CD4-positive, alpha-beta T cell (primary cell): ENCODE measurements at places on chromosomes 12 and 14. TPM values are rescaled to one million over a fixed set of nuclear protein-coding genes. Genes with fewer than 3 reads are reported as not detected.

The KRT74 gene
- 0.34 TPM for total RNA-seq

The NTF3 gene
- not detected for total RNA-seq

The DEGS2 gene
- not detected for total RNA-seq

The LGMN gene
- 4.9 TPM for total RNA-seq

The NOS1 gene
- not detected for total RNA-seq

The RFX4 gene
- total RNA-seq: not detected

The RDH12 gene
- not detected for total RNA-seq

The DPF3 gene
- total RNA-seq: 0.27 TPM

The KERA gene
- total RNA-seq: not detected

The DEPDC4 gene
- 0.27 TPM for total RNA-seq

- H3K36me3 ChIP-seq: no peaks in the 10 kb centered on the region
- no peak for DNase-seq
- no peak overlapping the region for H3K4me3 ChIP-seq
- H3K27ac ChIP-seq: no peak overlapping the region
- no peaks in the 10 kb centered on the region for H3K4me1 ChIP-seq
- H3K27me3 ChIP-seq: no peaks in the 10 kb centered on the region
These were observed 344.2 kb upstream of the E2F7 start for GRCh38 chr12:77409551-77409950.

GRCh38 chr12:98671459-98671858 is 26.4 kb downstream of the APAF1 start:
- no peak overlapping the region for H3K27ac ChIP-seq
- peaks cover 59% of the 10 kb centered on the region for H3K36me3 ChIP-seq
- no peaks in the 10 kb centered on the region for H3K27me3 ChIP-seq
- no peak for DNase-seq
- peaks cover 4% of the 10 kb centered on the region for H3K4me1 ChIP-seq

- H3K27me3 ChIP-seq: no peaks in the 10 kb centered on the region
- H3K4me1 ChIP-seq: no peaks in the 10 kb centered on the region
- H3K36me3 ChIP-seq: no peaks in the 10 kb centered on the region
- no peak overlapping the region for H3K4me3 ChIP-seq
- no peak overlapping the region for H3K27ac ChIP-seq
These were observed 177.0 kb downstream of the CEP128 start for GRCh38 chr14:80764496-80764895.

GRCh38 chr12:61713121-61713520 is 547.1 kb upstream of the USP15 start:
- no peak overlapping the region for H3K27ac ChIP-seq
- no peak overlapping the region for H3K4me3 ChIP-seq
- DNase-seq: no peak
- no peaks in the 10 kb centered on the region for H3K36me3 ChIP-seq
- no peaks in the 10 kb centered on the region for H3K27me3 ChIP-seq

DNA sequence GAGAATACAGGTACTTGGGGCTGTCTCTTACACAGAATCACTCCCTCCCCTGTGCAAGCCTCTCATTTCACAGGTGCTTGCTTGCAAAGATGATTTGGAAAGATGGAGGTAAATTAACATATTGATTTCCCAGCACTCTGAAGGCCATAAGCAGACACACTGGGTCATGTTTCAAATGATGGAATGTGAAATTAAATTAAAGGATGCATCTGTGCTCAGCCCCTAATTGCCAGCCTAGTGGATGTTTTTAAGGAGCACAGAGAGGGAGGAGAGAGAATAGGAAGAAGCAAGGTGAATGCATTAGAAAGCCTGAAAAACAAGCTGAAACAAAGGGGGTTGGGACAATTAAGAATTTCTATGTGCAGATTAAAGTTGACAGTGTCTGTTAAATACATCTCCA is 96.1 kb upstream of the GRIP1 start:
- no peak overlapping the region for H3K4me3 ChIP-seq
- no peaks in the 10 kb centered on the region for H3K27me3 ChIP-seq
- no peak overlapping the region for H3K27ac ChIP-seq
- DNase-seq: no peak
- H3K36me3 ChIP-seq: no peaks in the 10 kb centered on the region

- H3K4me3 ChIP-seq: no peak overlapping the region
- no peak overlapping the region for H3K27ac ChIP-seq
- no peaks in the 10 kb centered on the region for H3K4me1 ChIP-seq
- no peaks in the 10 kb centered on the region for H3K36me3 ChIP-seq
- no peaks in the 10 kb centered on the region for H3K27me3 ChIP-seq
- peak; percentile 54 for DNase-seq
These were observed 45.9 kb upstream of the IFNG-AS1 start for GRCh38 chr12:67943141-67943892.

GRCh38 chr12:59787610-59788009 is 191.8 kb downstream of the SLC16A7 start:
- DNase-seq: no peak
- no peak overlapping the region for H3K4me3 ChIP-seq
- no peaks in the 10 kb centered on the region for H3K27me3 ChIP-seq

- H3K4me3 ChIP-seq: no peak overlapping the region
- DNase-seq: no peak
- peaks cover 10% of the 10 kb centered on the region for H3K27me3 ChIP-seq
- H3K36me3 ChIP-seq: no peaks in the 10 kb centered on the region
These were observed 60.2 kb upstream of the STXBP6 start for GRCh38 chr14:25110106-25110505.

GRCh38 chr12:132834181-132834711 is 5.6 kb upstream of the GOLGA3 start:
- peak; percentile 31 for DNase-seq
- no peaks in the 10 kb centered on the region for H3K36me3 ChIP-seq
- no peaks in the 10 kb centered on the region for H3K27me3 ChIP-seq
- peaks cover 42% of the 10 kb centered on the region for H3K4me1 ChIP-seq
- no peak overlapping the region for H3K4me3 ChIP-seq
- H3K27ac ChIP-seq: peak overlapping the region; percentile 25

- H3K36me3 ChIP-seq: no peaks in the 10 kb centered on the region
- H3K4me1 ChIP-seq: peaks cover 25% of the 10 kb centered on the region
- H3K4me3 ChIP-seq: no peak overlapping the region
- H3K27ac ChIP-seq: no peak overlapping the region
- DNase-seq: no peak
- no peaks in the 10 kb centered on the region for H3K27me3 ChIP-seq
These were observed 28.0 kb downstream of the RCOR1 start for GRCh38 chr14:102620413-102620812.

DNA sequence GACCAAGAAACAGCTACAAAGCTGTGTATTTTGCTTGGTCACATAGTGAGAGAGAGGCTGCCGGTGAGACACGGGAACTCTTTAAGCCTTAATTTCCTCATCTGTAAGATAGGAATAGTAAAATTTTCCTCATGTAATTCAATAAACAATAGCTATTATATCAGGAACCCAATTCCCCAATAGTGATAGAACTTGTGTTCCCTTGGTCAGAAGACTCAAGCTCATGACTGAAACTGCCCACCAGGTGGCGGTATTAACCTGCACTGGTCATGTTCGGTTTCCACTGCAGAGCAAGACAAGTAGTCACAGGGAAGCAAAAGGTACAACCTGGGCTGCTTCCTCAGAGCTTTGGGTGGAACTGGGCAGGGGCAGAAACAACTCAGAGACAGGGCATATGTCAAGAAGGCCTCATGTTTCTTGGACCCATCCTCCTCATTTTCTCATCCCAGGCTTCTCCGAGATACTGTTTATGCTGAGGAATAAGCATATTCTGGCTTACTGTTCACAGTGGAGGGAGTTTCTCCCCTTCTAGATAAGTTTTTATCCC is 4.2 kb upstream of the AJUBA start:
- peaks cover 17% of the 10 kb centered on the region for H3K4me1 ChIP-seq
- peaks cover 5% of the 10 kb centered on the region for H3K36me3 ChIP-seq
- H3K4me3 ChIP-seq: no peak overlapping the region
- no peak overlapping the region for H3K27ac ChIP-seq

DNA sequence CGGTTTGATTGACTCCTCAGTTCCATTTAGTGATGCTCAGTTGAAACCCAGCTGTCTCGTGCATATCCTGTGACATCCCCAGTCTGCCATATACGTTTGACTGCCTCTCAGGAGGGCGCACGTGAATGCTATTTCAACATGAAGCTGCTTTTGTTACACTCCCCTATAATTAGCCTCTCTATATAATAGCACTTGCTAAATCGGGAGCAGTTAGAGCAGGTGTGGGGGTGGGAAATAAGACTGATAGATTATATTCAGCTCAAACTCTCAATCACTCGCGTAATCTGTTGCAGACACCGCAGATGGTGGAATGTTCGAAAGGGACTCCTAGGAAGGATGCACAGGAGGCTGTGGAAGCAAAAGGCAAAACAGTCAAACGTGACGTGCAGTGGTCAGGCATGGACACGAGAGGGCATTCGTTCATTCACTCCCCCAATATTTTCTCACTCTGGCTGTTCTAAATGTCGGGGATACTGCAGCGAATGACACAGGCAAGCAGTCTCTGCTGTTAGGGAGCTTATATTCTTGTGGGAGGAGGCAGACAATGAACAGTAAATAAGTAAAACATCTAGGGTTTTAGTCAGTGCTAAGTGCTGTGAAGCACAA is 29.8 kb downstream of the KCNA1 start:
- DNase-seq: no peak
- H3K27me3 ChIP-seq: no peaks in the 10 kb centered on the region
- H3K4me3 ChIP-seq: no peak overlapping the region
- H3K4me1 ChIP-seq: no peaks in the 10 kb centered on the region

GRCh38 chr12:130014485-130014807 is 110.6 kb upstream of the TMEM132D start:
- no peak overlapping the region for H3K27ac ChIP-seq
- peaks cover 4% of the 10 kb centered on the region for H3K4me1 ChIP-seq
- no peaks in the 10 kb centered on the region for H3K36me3 ChIP-seq
- H3K27me3 ChIP-seq: peaks cover 2% of the 10 kb centered on the region
- no peak for DNase-seq

DNA sequence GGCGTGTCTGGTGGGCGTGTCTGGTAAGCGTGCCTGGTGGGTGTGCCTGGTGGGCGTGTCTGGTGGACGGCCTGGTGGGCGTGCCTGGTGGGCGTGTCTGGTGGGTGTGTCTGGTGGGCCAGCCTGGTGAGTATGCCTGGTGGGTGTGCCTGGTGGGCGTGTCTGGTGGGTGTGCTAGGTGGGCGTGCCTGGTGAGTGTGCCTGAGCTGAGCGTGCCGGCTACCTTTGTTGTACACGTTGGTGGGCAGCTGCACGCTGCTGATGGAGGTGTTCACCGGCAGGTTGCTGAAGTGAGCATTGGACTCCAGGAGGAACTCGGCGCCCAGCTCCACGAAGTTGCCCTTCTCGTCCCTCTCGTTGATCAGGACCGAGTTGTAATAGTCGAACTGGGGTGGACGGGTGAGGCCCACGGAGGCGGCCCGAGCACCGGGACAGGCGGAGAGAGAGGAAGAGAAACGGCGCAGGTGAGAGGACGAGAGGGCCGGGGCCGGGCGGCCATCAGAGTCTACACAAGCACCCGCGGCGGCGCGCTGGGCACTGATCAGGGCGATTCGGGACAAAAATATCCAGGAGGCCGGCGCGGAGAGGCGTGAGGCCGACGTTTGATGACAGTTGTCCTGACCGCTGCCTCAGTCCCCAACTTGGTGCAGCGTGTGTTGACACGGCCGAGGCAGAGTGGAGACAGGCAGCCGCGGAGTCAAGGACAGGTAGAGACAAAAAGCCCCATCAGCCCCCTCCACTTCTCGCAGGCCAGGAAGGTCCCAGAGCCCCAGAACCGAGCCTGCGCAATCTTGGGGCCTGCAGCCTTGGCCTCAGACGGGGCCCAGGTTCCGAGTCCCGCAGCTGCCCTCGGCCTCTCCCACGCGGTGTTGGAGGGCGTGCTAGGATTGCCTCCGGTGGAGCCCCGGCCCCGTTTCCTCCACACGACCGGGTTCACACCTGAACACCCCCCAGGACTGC is 10.5 kb downstream of the CACNA2D4 start:
- peaks cover 9% of the 10 kb centered on the region for H3K4me1 ChIP-seq
- peak; percentile 46 for DNase-seq
- H3K36me3 ChIP-seq: no peaks in the 10 kb centered on the region
- peak overlapping the region; percentile 12 for H3K4me3 ChIP-seq
- H3K27ac ChIP-seq: no peak overlapping the region

- no peaks in the 10 kb centered on the region for H3K27me3 ChIP-seq
- no peak overlapping the region for H3K4me3 ChIP-seq
- H3K36me3 ChIP-seq: no peaks in the 10 kb centered on the region
- H3K4me1 ChIP-seq: peaks cover 5% of the 10 kb centered on the region
These were observed 58.3 kb downstream of the CCNK start for GRCh38 chr14:99539491-99539890.

GRCh38 chr12:79162147-79162772 is 297.7 kb downstream of the SYT1 start:
- no peak for DNase-seq
- no peaks in the 10 kb centered on the region for H3K36me3 ChIP-seq
- no peaks in the 10 kb centered on the region for H3K27me3 ChIP-seq
